ENCODE measurements at places on chromosomes 3 and 15.

DNA sequence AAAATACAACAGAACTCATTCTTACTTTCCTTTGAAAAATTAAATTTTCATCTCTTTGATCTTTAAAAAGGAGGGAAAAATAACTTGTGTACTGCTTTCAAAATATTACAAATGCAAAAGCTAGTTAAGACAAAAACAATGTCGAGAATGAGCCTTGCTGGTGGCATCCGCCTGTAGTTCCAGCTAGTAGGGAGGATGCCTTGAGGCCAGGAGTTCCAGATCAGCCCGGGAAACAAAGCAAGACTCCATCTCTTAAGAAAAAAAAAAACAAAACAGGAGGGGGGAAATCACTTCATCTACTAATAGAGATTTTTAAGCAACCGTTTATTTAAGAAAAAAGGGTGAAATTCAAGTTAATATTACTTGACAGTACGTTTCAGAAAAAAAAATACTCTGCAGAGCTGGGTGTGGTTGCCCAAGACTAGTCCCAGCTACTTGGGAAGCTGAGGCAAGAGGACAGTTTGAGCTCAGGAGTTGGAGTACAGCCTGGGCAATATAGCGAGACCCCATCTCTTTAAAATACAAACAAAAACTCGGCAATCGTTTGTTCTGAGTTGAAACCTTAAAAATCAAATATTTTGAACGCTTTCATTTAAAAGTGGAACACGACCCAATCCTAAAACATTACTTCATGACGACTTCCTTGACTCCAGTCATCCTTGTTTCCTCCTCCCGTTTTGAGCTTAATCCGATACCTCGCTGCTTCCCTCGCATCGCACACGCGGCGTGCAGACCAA, 1.2 kb downstream of the KPNA1 start:
- DNase-seq, result no peak

DNA sequence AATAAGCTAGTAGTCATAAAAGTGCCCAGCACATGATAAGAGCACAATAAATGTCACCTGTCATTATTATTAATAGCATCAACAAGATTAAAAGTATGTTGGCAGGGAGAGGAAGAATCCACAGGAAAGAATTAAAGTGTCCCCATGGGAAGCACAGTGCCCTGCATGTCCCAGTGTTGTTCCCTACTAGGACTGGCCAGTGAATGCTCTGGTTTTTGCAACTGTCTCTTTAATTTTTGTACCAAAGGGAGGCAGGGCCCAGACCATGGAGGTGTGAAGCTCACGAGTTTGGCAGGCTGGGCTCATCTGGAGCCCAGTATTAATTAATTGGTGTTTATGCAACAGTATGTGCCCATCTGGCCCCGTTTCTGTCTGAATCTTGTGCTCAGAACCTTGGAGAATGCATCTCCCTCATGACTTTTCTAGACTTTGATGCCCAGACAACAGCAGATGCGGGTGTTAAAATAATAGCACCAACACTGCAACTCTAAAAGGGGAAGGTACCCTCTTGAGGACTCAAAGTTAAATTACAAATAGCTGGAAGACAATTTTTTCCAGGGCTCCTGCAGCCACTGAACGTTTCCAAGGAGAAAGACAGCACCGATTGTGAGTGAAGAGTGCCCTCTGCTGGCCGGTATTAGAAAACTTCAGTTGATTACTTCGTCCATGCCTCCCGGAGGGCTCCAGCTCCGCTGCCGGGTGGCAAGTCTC, 71.9 kb upstream of the SPATA12 start:
- peak; percentile 58 for DNase-seq

GRCh38 chr3:177760803-177761202, 563.5 kb upstream of the TBL1XR1 start:
- DNase-seq, result no peak

- no peak for DNase-seq
These were observed 100.3 kb downstream of the LIPC start for GRCh38 chr15:58532126-58532525.

GRCh38 chr3:121531269-121531668, 14.5 kb downstream of the POLQ start:
- DNase-seq, result no peak

Data from stimulated activated CD8-positive, alpha-beta memory T cell treated with anti-CD3 and anti-CD28 coated beads, Interleukin-4, amount 100 ng/mL, for 4 hours (primary cell).